ENCODE measurements at places on chromosomes 11 and 22.

GRCh38 chr11:114202011-114202609 is 94.1 kb upstream of the NNMT start:
- DNase-seq: no peak

- DNase-seq: no peak
Measured at GRCh38 chr11:5233307-5233706, 976 bp downstream of the HBD start.

- peak; percentile 6 for DNase-seq
Measured at GRCh38 chr22:40764763-40765441, 54.2 kb downstream of the SLC25A17 start.

- no peak for DNase-seq
Measured at GRCh38 chr11:133713844-133714243, 131.5 kb downstream of the SPATA19 start.

GRCh38 chr11:9839550-9839949 is 175.7 kb downstream of the SWAP70 start:
- DNase-seq: no peak

DNA sequence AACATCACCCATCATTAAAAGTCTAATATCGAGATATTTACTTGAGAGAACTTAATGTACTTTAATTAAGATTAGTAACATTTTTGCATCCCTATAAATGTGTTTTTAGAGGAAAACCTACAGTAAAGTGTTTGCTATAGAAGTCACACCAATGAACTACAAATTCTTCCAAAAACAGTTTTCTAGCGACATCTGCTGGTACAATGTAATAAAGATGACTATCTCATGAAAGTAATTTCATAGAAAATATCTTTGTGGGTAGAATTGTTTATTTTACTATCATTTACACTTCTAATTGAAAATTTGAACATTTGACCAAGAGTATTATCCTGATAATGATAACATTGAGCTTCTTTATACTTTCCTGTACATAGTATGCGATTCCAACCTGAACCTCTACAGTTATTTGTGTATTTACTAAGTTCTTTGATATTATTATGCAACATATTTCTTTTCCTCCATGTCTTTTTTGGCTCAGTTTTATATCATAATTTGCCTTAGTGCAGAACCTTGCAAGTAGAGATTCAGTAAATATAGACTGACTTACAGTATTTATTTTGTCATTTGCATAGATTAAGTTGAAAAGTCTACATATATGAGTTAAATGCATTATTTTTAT is 252.7 kb downstream of the TMEM135 start:
- DNase-seq: no peak

GRCh38 chr11:102971766-102972165 is 16.2 kb upstream of the MMP13 start:
- DNase-seq: no peak

GRCh38 chr11:9858218-9858617 is 194.3 kb downstream of the SWAP70 start:
- no peak for DNase-seq

GRCh38 chr11:30002157-30002785 is 14.6 kb downstream of the KCNA4 start:
- DNase-seq: no peak

DNA sequence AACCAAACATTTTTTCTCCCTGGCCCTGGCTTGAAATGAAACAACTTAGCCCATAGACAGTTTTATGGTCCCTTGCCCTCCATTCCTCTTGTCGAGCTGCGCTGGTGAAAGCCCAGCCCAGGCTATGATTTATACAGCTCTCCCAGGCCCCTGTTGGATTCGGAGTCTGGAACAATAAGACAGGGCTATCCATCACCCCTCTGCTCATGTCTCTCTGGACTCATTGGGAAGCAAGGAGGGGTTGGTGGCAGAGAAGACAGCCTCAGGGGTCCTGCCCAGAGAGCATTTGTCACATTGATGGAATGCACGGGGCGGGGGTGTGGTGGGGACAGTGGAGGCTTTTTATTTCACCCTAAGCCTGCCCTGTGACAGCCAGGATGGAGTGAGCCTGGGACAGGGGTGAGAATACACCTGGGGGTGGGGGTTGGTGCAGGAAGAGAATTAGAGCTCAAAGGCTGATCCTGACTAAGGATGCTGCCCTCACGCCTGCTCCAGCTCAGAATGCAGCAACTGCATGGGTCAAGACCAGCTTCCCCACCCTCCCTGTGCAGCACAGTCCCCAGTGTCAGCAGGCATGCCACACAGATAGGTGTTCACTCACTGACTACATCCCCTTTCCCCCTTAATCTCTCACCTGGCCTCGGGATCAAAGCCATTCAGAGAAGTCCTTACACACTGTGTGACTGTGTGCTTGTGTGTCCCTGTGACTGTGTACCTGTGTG is 10.0 kb upstream of the PKNOX2 start:
- no peak for DNase-seq

GRCh38 chr11:782264-783174 is 5.2 kb upstream of the GATD1 start:
- no peak for DNase-seq

GRCh38 chr22:31241936-31242335 is 29.8 kb downstream of the LIMK2 start:
- DNase-seq: no peak

- peak; percentile 60 for DNase-seq
Measured at GRCh38 chr22:36331912-36332622, 55.7 kb downstream of the MYH9 start.

GRCh38 chr11:12767027-12767426 is 92.8 kb downstream of the TEAD1 start:
- no peak for DNase-seq

- DNase-seq: no peak
Measured at GRCh38 chr11:124898711-124899110, 1.0 kb upstream of the ROBO4 start.

GRCh38 chr22:39818094-39818493 is 75.5 kb downstream of the ENTHD1 start:
- DNase-seq: no peak

- peak; percentile 88 for DNase-seq
Measured at GRCh38 chr11:67373648-67374570, 511 bp upstream of the CLCF1 start.

- DNase-seq: no peak
Measured at GRCh38 chr11:82321206-82321605, 412.5 kb downstream of the FAM181B start.

- DNase-seq: no peak
Measured at GRCh38 chr11:97703851-97704250, 1314.0 kb downstream of the JRKL start.

DNA sequence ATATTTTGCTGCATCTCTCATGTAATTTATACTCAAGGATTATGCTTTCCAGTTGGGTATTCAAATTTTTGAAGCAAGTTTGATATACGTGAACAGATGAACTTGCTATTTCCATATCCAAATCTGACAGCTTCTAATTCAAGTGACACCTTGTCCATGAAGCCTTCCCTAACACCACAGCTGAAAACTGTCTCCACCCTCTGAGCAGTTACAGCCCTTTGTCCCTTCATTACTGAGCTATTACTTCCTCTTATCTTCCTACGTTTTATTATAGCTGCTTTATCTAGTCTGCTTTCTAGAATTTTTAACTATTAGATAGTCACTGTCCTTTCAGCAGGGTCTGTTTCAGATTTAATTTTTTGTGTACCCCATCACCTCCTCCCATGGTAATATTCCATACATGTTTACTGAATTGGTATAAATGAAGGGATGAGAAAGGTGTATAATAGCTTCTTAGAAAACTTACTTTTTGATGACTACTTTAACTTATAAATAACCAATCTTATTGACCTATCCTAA is 13.3 kb upstream of the PRSS23 start:
- DNase-seq: no peak

GRCh38 chr22:30877662-30878515 is 90.7 kb downstream of the MORC2 start:
- no peak for DNase-seq

GRCh38 chr22:18100781-18101180 is 9.8 kb upstream of the TUBA8 start:
- DNase-seq: no peak

GRCh38 chr11:118321386-118322082 is 17.0 kb downstream of the CD3E start:
- DNase-seq: no peak

DNA sequence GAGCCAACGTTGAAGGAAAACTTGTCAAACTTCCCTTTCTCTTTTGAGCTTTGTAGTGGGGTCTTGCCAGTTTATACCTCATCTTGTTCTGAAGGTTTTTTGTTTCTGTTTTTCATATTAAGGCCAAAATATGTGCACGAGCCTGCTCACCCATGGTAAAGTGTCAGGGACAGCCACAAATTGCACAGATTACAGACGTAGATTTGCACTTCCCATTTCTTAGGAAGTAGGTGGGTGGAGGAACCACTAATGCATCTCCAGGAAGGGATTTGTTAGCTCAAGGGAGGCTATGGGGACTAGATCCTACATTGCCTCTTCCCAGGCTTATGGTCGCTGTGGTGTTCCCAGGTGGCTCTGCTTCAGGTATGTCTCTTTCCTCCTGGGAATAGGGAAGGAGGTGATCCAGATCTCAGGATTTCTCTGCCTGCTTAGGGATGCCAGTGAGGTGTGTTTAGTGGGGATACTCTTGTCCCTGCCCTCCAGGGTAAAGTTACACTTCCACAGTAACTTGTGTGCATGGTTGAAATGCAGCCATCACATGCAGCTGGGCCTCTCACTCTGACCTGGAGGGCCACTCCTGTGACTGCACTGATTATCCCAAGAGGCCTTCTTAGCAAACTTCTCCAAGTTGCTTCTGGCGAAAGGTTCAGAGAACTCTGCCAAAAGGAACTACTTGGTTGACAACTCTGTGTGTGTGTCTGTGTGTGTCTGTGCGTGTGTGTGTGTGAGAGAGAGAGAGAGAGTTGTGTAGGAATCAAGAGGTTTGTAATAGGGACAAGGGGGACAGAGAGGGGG is 9.8 kb downstream of the PPFIBP2 start:
- DNase-seq: no peak

GRCh38 chr11:27354359-27354965 is 8.6 kb downstream of the CCDC34 start:
- DNase-seq: no peak

- no peak for DNase-seq
Measured at GRCh38 chr11:76825726-76826396, 34.9 kb upstream of the ACER3 start.

GRCh38 chr22:25508161-25508560 is 56.3 kb upstream of the GRK3 start:
- no peak for DNase-seq

GRCh38 chr22:38760477-38761201 is 4.8 kb upstream of the SUN2 start:
- no peak for DNase-seq

GRCh38 chr11:47189100-47189834 is 3.0 kb upstream of the PACSIN3 start:
- DNase-seq: no peak

DNA sequence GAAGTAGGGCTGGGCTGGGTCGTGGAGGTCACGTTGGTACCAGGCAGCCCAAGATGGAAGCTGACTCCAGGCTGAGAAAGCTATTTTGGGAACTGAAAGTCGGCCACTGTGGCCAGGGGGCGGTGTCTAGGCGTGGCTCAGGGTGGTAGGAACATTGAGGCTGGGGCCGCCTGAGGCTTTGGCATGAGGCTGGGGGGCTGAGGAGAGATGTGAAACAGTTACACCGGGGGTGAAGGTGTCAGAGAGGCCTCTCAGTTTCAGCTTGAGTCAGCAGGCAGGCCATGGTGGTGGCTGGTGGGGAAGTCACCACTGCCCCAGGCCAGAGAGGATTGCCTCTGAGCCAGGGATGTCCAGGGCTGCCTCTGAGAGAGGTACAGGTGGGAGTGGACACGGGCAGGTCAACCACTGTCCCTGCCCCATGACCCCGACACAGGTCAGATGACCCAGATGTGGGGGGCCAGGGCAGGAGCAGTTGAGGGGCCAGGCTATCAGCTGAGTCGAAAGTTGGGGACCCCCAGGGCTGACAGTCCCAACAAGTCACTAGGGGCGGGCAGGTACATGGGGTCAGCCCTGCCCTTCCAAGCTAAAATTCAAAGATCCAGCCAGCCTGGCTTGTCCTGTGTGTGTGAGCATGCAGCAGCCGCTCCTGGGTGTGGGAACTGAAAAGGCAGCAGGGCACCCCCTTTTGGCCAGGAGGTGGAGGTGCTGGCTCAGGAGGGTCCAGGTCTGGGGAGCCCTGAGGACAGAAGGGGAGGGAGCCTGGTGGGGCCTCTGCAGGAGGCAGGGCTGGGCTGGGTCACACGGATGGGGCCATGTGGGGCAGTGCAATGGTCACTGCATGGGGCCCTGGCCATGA is 7.2 kb downstream of the KCNK7 start:
- peak; percentile 69 for DNase-seq

GRCh38 chr11:12170984-12171383 is 60.6 kb downstream of the MICAL2 start:
- DNase-seq: no peak

- no peak for DNase-seq
Measured at GRCh38 chr11:76667271-76667818, 3.2 kb downstream of the LRRC32 start.

GRCh38 chr11:105635466-105635865 is 25.6 kb downstream of the GRIA4 start:
- DNase-seq: no peak

DNA sequence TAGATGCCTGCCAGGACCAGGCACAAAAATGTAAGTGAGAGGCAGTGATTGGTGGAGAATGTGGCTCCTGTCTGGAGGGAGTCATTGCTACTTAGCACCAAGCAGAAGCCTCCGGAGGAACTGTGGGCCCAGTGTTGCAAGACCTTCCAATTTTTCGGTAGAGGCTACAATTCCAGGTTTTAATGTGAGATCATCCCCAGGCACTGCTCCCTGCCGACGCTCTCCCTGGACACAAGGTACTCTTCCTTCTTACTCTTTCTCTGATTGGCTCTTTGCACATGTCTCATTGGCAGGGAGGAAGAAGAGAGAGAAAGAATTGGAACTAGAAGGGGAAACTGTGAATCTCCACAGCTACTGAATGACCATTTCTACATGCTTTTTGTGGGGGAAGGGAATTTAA is 53.7 kb upstream of the EP300 start:
- no peak for DNase-seq

GRCh38 chr11:46362156-46363030 is 15.1 kb downstream of the DGKZ start:
- no peak for DNase-seq

Data from activated gamma-delta T cell treated with Interleukin-2 at 50 U/mL for 16 hours (primary cell).